ENCODE measurements at places on chromosomes 4 and X.

GRCh38 chr4:17335371-17335770 is 176.5 kb downstream of the QDPR start:
- DNase-seq, result no peak

- DNase-seq, result no peak
These were observed 175.3 kb downstream of the TSPAN5 start for GRCh38 chr4:98482847-98483806.

- DNase-seq, result no peak
These were observed 2.5 kb downstream of the BDH2 start for GRCh38 chr4:103097112-103097511.

GRCh38 chrX:11899091-11899490 is 141.1 kb downstream of the MSL3 start:
- no peak for DNase-seq

DNA sequence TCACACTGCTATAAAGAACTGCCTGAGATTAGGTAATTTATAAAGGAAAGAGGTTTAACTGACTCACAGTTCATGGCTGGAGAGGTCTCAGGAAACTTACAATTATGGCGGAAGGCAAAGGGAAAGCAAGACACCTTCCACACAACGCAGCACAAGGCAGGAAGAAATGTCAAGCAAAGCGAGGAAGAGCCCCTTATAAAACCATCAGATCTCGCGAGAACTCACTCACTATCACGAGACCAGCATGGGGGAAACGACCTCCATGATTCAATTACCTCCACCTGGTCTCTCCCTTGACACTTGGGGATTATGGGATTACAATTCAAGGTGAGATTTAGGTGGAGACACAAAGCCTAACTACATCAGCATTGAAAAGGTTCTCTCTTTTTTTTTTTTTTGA is 39.6 kb downstream of the PALLD start:
- no peak for DNase-seq

GRCh38 chr4:124035364-124036041 is 638.9 kb downstream of the SPRY1 start:
- DNase-seq, result no peak

DNA sequence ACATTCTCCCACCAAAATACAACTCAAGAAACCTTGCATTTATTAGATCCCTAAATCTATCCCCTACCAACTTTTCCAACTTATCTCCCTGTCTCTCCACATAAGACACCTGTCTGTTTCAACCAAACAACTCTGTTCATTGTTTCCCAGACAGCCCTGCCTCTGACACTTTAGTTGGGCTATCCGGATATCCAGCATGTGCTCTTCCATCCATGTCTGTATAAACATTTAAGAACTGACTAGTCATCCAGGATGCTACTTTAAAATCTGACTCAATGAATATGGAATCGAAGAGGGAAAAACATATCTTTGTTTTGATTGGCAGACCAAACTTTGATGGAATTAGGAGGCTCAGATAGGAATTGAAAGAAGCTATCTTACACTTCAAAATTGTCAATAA is 143.2 kb upstream of the DCAF8L1 start:
- DNase-seq, result no peak

GRCh38 chr4:1216869-1217294 is 32.0 kb downstream of the CTBP1 start:
- DNase-seq, result no peak

DNA sequence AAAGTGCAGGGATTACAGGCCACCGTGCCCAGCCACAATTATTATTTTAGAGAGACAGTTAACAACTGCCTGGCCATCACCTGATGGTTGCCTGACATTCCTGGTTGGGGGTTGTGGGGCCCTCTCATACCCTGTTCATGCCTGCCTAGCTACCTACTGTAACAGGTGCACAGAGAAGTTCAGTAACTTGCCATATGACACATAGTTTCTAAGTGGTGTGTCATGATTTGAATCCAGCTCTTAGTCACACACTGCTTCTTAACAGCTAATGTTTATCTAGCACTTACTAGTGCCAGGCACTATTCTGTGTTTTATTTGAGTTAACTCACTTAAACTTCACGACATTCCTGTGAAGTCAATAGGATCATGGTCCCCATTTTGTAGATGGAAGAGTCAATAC is 122.7 kb upstream of the JADE1 start:
- no peak for DNase-seq

Data from fibroblast of skin of left quadriceps (primary cell).